GM13977 (cell line): ENCODE measurements at places on chromosomes 12 and 14.
A peak's percentile ranks its signal among the peaks of the same experiment; 100 is the strongest.

GRCh38 chr12:68612202-68612601 is 1.5 kb downstream of the RAP1B start:
- no peak for DNase-seq

GRCh38 chr12:131282292-131283080 is 328.8 kb downstream of the ADGRD1 start:
- no peak for DNase-seq

GRCh38 chr12:32298917-32299316 is 100.4 kb upstream of the FGD4 start:
- no peak for DNase-seq

DNA sequence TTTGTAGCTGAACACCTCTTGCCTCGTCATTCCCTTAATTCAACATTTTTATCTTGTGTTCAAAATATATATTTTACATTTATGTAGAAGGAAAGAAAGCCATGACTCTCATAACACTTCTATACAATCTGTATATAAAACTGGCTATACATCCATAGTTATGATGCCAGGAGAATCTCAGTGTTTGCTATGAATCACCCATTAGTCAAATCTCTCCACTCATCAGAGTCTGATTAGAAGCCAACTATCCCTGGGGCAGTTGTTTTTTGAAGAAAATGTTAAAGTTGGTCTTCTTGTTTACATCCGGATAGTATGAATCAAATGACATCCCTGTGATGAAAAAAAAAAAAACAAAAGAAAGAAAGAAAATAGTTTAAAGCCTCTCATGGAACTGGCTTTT is 503.9 kb downstream of the NELL2 start:
- DNase-seq = no peak

GRCh38 chr12:92295523-92295922 is 149.9 kb upstream of the BTG1 start:
- DNase-seq = no peak

- no peak for DNase-seq
These were observed 84.0 kb downstream of the DACT1 start for GRCh38 chr14:58721723-58722122.

DNA sequence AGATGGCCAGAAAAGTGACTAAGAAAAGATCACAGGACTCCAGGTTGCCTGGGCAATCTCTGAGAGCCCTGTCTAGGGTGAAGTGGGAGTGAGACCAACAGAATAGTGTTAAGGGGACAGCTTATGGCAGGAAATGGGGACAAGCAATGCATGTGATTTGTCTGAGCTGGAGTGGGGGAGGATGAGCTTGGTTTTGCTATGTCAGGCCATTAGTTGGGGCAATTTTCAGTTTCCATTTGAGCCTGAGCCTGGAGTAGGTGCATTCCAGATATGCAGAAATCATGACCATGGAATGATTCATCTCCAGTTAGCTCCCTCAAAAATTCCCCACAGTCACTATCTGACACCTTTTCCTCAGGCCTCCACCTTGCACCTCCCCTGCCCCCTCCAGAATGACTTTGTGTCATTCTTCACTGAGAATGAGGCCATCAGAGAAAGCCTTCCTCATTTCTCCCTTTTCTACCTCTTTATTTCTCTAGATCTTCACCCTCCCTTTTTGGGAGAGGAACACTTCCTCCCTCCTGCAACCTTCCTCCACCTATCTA is 150.9 kb upstream of the PLEKHG7 start:
- peak; percentile 55 for DNase-seq

DNA sequence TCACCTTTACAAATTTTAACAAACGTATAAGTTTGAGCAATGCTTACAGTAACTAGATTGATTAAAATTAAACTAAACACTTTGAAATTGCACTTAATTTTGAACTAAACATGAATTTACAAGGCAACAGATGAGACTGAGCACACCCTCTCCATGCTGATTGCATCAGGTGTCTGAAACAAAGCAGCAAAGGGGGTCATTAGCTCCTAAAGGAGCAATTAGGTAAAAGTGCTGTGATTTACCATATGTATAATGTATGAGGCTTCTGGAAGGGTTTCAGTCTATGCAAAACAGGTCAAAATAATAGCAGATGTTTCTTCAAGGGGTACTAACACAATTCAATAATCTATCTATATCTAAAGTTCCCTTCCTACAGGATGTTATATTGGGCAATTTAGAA is 98.8 kb upstream of the LMNTD1 start:
- DNase-seq = no peak

- peak; percentile 33 for DNase-seq
These were observed 29.3 kb upstream of the ATF1 start for GRCh38 chr12:50734409-50735263.

- peak; percentile 23 for DNase-seq
These were observed 545 bp downstream of the CPSF2 start for GRCh38 chr14:92122351-92122677.

DNA sequence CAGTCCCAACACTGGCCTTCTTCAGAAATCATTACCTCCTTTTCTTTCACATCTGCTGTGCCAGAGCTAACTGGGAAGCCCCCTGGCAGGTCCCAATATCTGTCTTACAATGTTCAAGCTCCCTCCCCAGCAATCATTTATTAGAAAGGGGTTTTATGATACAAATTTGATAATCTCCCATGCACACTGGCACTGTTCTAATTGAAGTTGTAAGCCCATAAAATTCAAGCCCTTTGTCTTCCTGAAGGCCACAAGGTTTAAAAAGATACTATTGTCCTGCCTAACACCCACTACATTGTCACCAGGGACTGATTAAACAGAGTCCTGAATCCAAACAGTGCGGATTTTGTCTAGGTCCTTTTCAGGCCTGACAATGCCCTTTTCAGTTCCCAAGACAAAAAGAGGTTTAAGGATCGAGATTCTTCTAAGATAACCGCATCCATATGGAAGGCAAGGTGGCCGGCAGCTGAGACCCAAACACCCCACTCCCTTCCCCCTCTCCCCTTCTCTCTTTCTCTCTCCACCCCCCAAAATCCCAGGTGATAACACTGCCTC is 3.3 kb downstream of the NKX2-8 start:
- no peak for DNase-seq

DNA sequence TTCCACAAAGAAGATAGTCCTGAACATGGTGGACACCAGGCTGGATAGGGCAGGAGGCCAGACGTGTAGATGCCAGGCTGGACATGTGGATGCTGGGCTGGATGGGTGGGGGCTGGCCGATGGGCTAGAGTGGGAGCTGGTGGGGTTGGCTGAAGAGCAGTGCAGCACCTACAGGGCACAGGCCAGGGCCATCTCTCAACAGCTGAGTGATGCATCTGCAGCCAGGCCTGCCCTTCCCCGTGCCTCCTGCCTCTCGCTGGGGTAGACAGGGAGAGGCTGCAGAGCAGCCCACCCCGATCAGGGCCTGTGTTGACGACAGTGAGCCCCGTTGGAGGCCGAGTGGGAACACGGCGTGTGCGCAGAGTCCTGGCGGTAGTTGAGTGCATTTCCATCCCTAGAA is 39.3 kb downstream of the EP400 start:
- no peak for DNase-seq

DNA sequence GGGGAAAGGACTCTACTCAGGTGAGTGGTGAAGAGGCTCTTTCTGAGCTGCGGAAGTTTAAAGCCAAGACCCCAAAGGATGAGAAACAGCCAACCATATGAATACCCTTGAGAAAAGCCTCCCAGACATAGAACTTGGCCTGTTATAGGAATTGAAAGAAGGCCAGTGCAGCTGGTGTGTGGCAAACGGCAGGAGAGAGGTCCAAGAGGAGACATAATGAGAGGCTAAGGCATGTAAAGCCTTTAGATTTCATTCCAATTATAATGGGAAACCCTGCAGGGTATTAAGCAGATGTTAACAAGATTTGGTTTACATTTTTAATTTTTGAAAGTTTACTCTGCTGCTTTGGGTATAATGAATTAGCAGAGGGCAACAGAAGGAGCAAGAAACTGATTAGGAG is 552.1 kb upstream of the FBXO33 start:
- no peak for DNase-seq

DNA sequence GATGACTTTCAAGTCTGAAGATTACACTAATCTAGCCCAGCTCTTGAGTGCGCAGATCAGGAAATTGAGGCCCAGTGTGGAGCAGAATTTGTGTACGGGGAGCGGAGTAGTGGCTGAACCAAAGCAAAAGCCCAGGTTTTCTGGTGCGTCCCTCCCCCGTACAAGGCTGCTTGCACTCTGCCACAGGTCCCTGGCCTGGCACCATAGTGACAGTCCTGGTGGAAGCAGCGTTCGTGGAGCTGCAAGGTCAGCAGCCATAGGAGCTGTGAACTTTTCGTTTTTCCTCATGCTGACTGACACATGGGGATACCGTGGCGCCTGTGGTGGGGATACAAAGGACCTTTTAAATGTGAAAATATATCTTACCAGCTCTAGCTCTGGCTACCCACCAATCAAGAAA is 1.7 kb downstream of the EVL start:
- no peak for DNase-seq

DNA sequence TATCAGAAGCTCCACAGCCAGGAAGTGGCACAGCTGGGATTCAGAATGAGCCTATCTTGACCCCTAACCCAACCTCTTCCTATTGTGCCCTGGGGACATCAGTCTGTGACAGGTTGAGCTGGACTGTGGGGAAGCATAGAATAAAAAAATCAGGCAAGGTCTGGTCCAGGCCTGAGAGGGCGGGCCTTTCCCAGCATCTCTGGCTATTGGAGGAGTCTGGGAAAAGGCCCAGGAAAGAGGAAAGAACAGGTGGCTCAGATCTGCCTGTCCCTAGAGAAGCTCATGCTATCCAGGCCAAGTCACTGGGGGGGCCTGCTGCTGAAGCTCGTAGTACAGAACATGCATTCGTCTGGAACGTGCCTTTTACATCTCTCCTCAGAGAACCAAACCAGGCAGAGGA is 100.5 kb downstream of the PPM1H start:
- no peak for DNase-seq

- DNase-seq = no peak
These were observed 22.8 kb upstream of the SSPN start for GRCh38 chr12:26172539-26172938.

GRCh38 chr14:54325766-54326165 is 71.0 kb upstream of the CDKN3 start:
- no peak for DNase-seq

DNA sequence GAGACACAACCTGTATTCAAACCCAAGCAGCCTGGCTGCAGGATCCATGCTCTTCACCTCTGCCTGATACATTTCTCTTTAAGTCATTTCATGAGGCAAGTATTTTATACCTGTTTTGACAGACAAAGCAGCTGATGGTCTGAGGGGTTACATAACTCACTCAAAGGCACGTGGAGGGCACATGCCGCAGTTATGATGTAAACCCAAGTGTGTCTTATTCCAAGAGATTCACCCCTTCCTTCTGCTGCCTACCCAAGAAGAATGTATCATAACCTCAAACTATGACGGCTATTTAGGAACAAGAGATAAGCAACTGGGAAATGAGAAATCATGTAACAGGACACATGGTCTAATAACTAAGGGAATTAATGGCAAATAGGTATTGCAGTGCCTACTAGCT is 329.8 kb upstream of the TMPO start:
- DNase-seq = no peak

DNA sequence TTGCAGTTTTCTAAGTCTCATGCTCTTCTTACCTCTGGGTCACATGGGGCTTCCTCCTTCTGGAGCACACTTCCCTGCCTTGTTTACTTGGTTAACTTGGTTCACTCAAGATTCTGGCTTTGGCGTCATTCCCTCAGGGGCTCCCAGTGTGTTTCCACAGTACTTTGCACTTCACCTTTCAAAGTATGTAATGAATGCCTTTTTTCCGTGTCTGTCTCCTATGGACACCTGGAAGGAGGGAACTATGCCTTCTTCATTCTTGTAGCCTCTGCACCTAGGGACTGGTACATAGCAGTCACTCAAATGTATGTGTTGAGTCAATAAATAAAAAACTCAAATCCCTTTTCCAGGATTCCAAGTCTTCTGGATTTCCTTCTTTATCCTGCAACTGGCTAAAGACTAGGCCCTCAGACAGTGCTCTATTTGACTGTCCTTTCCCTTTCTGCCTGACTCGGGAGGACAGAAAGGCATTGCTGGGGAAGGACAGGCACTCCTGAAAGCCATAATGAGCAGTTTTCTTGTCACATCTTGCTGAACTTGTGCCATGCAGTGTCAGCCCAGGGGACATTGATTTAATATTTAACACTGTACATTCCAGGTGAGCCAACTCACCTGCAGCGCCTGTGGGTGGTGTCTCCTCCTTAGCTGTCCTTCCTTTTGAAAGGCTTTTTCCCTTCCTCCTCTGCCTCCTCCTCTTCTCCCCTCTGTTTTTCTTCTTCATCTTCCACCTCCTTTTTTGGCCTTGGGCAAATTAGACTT is 12.8 kb downstream of the MYRFL start:
- no peak for DNase-seq

- DNase-seq = no peak
These were observed 608 bp downstream of the ZNF410 start for GRCh38 chr14:73887318-73887616.

DNA sequence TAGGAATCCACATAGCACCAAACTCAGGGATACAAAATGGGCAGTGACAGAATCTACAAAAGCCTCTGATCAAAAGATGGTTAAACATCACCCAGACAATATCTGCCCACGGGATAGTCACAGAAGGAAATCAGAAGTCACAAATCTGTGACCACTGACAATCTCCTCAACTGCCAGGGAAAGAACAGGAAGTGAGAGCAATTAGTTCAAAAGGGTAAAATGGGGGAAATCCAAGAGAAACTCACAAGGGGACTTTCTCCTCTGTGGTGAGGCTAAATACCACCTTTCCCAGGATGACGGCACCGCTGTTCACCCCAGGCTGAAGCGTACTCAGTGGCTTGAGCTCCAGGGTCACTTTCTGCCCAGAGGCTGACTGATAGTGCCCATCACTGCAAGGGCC is 10.7 kb downstream of the TTC5 start:
- DNase-seq = peak; percentile 23

- DNase-seq = no peak
These were observed 49.2 kb upstream of the GTF2A1 start for GRCh38 chr14:81269979-81270375.

DNA sequence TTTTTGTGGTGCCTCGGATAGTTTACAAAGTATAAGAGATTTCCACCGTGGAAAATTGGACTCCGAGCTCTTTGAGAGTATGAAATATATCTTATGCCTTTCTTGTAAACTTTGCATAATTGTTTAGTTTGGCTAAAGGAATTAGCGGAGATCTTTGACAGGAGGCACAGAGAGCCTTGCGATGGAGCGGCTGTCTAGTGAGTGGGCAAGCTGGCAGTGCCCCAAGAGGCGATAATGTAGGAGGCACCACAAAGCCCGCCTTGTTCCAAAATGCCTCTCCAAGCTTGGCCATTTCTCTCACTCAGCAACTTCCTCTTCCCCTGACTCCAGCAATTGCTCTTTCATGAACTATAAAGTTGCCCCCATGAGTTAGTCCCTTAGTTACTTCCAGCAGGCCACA is 270.1 kb upstream of the PRICKLE1 start:
- no peak for DNase-seq

DNA sequence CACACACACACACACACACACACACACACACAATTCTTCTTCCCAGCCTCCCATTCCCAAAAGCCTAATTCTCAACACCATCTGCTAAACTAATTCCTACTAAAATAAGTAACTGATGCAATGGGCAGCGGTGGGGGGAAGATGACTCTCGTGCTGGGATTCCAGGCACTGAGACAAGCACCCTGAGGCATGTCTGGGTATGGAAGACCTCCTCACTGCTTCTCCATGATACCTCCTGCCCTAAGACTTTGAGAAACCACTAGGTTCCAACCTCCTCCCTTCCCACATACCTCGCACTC is 789 bp upstream of the VWF start:
- no peak for DNase-seq

- DNase-seq = peak; percentile 77
These were observed 8.1 kb upstream of the CLMN start for GRCh38 chr14:95327558-95328374.

GRCh38 chr12:50403001-50403440 is 2.3 kb downstream of the LARP4 start:
- no peak for DNase-seq
